ENCODE measurements at places on chromosomes 2 and 18.

GRCh38 chr2:196988639-196989038 lies 62.1 kb upstream of the PGAP1 start:
- no peak for DNase-seq

DNA sequence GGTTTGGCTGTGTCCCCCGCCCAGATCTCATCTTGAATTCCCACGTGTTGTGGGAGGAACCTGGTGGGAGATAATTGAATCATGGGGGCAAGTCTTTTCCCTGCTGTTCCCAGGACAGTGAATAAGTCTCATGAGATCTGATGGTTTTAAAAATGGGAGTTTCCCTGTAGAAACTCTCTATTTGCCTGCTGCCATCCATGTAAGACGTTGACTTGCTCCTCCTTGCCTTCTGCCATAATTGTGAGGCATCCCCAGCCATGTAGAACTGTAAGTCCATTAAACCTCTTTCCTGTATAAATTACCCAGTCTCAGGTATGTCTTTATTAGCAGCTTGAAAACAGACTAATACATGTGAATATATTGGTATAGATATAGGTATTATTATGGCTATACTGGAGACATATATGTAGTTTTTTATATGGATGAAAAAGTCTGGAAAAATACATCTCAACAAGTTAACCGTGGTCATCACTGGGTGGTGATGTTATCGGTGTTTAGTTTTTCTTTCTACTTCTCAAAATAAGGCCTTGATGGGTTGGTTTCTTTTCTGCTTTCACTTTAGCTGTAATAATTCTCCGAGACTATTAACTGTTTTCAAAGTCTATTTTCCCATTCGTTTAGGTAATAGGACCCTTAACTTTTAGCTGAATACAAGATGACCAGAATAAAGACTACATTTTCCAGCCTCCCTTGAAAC lies 39.1 kb upstream of the NCOA1 start:
- DNase-seq, result no peak

GRCh38 chr2:25324905-25325592 lies 16.7 kb downstream of the DNMT3A start:
- DNase-seq, result no peak

- DNase-seq, result peak; percentile 68
Observed at GRCh38 chr2:73175663-73176204, 26.6 kb upstream of the NOTO start.

DNA sequence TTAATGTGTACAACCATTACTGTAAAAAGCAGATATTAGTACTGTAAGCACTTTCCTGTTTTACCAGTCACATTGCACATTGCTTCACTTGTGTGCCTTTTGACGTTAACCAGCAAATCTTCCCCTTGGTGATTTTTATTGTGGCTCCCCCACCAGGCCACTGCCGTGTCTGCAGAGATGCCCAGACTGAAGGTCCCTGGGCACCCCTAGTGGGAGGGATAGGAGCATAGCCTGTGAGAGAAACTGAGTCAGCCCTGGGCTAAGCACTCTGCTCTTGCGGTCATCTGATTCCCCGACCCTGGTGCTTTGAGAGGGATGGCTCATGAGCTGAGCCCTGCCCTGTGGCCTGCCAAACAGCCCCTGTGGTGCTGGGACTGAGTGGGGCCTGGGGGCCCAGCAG lies 73.4 kb downstream of the INPP4A start:
- peak; percentile 63 for DNase-seq

DNA sequence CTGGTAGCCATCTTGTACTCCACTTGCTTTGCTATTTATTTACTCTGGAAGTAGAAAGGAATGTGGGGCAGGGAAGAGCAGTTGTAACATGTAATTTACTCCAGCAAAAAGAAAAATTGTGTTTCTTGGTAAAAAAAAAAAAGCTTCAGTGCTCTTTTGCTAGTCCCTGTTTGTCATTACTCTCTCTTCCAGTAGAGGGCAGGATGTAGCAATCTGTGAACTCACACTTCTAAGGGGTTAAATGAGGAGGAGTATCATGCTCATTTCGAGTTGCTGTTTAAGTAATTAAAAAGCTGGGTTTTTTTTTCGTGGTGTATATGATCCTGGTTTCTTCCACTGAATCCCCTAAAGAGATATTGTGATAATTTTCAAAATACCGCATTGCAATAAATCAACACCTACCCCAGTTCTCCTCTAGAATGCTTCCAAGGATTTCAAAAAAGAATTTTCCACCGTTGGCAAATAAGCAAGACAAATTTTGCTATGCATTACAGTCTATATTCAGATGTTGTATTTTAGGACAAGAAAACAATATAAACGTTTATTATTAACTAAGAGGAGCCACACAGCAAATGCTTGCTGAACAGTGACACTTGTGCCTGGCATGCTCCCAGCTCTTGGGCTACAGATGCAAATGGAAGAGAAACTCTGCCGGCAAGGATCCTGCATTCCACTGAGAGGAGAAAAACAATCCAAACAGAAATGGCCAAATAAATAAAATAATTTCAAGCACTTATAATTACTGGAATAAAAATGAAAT lies 261.6 kb downstream of the ASXL3 start:
- DNase-seq, result peak; percentile 45

GRCh38 chr2:201261471-201261870 lies 1.1 kb downstream of the CASP8 start:
- DNase-seq, result peak; percentile 85

DNA sequence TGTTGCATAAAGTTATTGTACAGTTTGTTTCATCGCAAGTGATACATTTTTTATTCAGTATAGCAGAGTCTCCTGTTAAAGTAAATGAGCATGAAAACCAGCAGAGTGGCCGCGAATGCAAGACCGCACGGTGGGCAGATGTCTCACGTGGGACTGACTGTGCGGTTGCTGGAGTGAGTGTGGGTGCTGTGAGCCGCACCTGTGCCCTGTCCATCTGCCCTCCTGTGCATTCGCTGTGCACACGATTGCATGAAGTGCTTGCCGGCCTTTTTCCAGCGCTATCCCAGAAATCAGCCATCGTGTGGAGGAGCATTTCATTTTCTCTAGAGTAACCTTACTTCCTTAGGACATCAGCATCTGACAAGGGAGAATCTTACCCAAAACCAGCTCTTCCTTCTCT lies 118.7 kb downstream of the RNF144A start:
- DNase-seq, result no peak

- DNase-seq, result no peak
Observed at GRCh38 chr18:3079653-3080052, 66.7 kb upstream of the LPIN2 start.

DNA sequence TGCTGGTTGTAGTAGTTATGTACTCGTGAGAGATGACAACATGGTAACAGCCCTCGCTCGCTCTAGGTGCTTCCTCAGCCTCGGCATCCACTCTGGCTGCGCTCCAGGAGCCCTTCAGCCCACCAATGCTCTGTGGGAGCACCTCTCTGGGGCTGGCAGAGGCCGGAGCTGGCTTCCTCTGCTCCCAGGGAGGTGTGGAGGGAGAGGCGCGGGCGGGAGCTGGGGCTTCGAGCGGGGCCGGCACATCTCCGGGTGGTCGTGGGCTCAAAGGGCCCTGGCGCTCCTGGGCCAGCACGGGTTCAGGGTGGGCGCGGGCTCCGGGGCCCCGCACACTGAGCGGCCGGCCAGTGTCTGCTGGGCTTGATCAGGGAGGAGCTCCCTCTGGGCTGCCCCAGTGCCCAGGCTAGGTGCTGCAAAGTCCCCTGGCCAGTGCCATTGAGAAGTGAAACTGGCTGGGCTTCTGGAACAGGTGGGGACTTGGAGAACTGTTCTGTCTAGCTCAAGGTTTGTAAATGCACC lies 1012.1 kb downstream of the CNTNAP5 start:
- DNase-seq, result no peak

Data from activated CD4-positive, alpha-beta T cell treated with anti-CD3 and anti-CD28 coated beads, Interleukin-2, Interleukin-6, amounts not matched to agents 100 ng/mL and 50 ng/mL, durations not matched to agents 16 hours and 8 hours (primary cell).